ENCODE measurements at places on chromosomes 16 and 17. TPM values are rescaled to one million over a fixed set of nuclear protein-coding genes. Genes with fewer than 3 reads are reported as not detected.

KRTAP3-1 gene
- total RNA-seq, result not detected

ACSM2A gene
- not detected for total RNA-seq

SMPD3 gene
- total RNA-seq, result 107 TPM

MYH1 gene
- total RNA-seq, result not detected

PRR35 gene
- not detected for total RNA-seq
